ENCODE measurements at places on chromosomes 7 and 10. TPM values are rescaled to one million over a fixed set of nuclear protein-coding genes. Genes with fewer than 3 reads are reported as not detected.

The COBL gene
- not detected for total RNA-seq

The ARMC10 gene
- 53.3 TPM for total RNA-seq

DNA sequence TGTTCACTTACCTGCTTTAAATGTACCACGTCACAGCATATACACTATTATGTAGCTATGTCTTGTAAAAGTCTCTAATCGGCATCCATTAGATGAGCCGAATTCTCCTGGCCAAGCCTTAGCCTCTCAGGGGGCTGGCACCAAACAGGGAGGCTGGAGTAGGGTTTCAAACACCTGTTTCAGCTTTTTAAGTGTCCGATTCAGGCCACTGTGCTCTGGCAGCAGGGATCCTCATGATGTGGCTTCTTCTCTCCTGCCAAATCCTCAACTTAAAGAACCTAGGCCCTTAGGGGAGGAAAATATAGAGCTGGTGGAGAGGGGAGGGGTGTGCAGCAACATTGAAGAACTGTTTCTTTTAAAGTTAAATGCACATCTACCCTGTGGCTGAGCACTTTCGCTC lies 68.5 kb upstream of the NFKB2 start:
- no peak overlapping the region for H3K4me3 ChIP-seq
- peaks cover 2% of the 10 kb centered on the region for H3K36me3 ChIP-seq
- no peaks in the 10 kb centered on the region for H3K27me3 ChIP-seq
- H3K4me1 ChIP-seq, result peaks cover 16% of the 10 kb centered on the region

GRCh38 chr7:150917969-150918368 lies 60.2 kb downstream of the KCNH2 start:
- peaks cover under 1% of the 10 kb centered on the region for H3K4me1 ChIP-seq
- H3K27me3 ChIP-seq, result peaks cover 7% of the 10 kb centered on the region
- no peak overlapping the region for H3K4me3 ChIP-seq
- no peak for DNase-seq

DNA sequence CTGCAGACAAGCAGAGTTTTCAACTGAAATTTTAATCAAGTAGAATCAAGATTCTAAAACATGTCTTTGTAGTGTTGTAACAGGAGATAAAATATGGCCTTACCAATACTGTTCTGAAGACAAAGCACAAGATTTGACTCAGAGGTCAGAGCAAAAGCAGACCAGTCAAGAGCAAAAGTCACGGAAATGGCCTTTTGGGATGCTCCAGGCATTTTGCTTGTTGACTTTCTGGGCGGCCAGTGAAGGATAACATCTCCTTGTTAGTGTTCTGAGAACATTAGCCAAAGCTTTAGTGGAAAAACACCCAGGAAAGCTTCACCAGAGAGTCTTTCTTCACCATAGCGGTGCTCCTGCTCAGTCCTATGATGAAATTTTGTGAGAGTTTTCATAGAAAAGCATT lies 590.6 kb downstream of the ARL4A start:
- H3K27ac ChIP-seq, result no peak overlapping the region
- H3K27me3 ChIP-seq, result peaks cover 12% of the 10 kb centered on the region
- no peaks in the 10 kb centered on the region for H3K4me1 ChIP-seq
- no peaks in the 10 kb centered on the region for H3K36me3 ChIP-seq

DNA sequence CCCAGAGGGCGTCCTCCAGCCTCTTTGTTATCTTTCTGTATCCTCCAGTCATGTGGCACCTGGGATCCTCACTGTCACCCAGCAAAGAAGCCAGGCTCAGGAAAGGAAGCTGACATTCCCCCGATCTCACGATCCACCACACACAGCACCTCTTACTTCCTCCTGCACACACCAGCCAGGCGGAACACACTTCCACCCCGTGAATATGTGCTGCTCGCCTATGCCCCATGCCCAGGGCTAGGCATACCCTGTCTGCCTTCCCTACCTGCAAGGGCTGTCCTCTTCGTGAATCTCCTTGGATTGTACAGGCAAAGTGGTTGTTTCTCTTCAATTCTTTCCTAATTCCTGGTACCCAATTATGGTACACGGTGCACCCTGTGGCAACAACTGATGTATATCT lies 191.0 kb downstream of the TNS3 start:
- no peak for DNase-seq
- peaks cover 4% of the 10 kb centered on the region for H3K27me3 ChIP-seq
- H3K4me3 ChIP-seq, result no peak overlapping the region
- no peaks in the 10 kb centered on the region for H3K4me1 ChIP-seq
- H3K27ac ChIP-seq, result no peak overlapping the region

Data from activated CD4-positive, alpha-beta memory T cell treated with anti-CD3 and anti-CD28 coated beads for 36 hours (primary cell).